ENCODE measurements at places on chromosomes 3 and 15. TPM values are rescaled to one million over a fixed set of nuclear protein-coding genes. Genes with fewer than 3 reads are reported as not detected.

The LHFPL4 gene
- not detected for total RNA-seq

DNA sequence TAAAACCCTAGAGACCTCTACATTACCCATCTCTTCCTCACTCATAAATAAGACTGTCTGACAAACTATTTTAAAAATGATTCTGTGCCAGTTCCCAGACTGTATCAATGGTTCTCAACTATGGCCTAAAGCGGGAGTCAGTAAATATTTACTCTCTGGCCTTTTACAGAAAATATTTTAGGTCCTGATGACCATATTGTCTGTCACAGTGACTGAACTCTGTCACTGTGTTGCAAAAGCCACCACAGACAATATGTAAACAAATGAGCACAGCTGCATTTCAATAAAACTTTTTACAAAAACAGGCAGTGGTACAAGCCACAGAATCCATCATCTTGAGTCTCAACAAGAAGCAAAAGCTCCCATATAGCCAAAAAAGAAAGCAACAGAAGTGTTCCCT is 45.4 kb downstream of the PLOD2 start:
- H3K27me3 ChIP-seq: no peaks in the 10 kb centered on the region
- no peak overlapping the region for H3K27ac ChIP-seq
- no peak overlapping the region for H3K4me3 ChIP-seq
- H3K4me1 ChIP-seq: no peaks in the 10 kb centered on the region
- DNase-seq: no peak

- no peak overlapping the region for H3K27ac ChIP-seq
- no peaks in the 10 kb centered on the region for H3K27me3 ChIP-seq
- no peaks in the 10 kb centered on the region for H3K36me3 ChIP-seq
- no peak for DNase-seq
- H3K4me1 ChIP-seq: no peaks in the 10 kb centered on the region
- H3K4me3 ChIP-seq: no peak overlapping the region
Measured at GRCh38 chr3:26171006-26171405, 381.1 kb downstream of the OXSM start.

DNA sequence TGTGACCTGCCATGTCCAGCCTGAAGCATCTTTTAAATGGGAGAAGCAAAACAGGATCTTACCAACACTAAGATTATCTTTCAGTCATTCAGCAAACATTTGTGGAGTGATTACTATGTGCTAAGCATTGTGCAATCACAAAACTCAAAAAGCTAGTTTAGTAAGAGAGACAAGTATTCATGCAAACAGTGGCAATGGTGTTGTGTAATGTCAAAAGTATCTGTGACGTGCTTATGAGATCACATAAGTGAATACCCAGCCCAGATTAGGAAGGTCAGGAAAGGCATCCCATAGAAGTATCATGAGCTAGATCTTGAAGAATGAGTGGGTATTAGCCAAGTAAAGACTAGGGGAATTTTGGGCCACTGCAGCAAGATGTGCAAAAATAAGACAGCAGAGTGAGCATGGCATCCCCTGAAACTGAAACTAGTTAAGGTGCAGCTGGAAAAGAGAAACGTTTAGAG is 32.1 kb downstream of the SEC62 start:
- peaks cover 24% of the 10 kb centered on the region for H3K36me3 ChIP-seq
- H3K4me3 ChIP-seq: no peak overlapping the region
- H3K27ac ChIP-seq: peak overlapping the region; percentile 50
- H3K27me3 ChIP-seq: no peaks in the 10 kb centered on the region

- DNase-seq: no peak
- H3K4me3 ChIP-seq: no peak overlapping the region
- H3K36me3 ChIP-seq: no peaks in the 10 kb centered on the region
- no peaks in the 10 kb centered on the region for H3K4me1 ChIP-seq
Measured at GRCh38 chr3:29534006-29534405, 253.1 kb downstream of the RBMS3 start.

GRCh38 chr15:68278595-68279405 is 1.3 kb downstream of the FEM1B start:
- H3K4me1 ChIP-seq: peaks cover 42% of the 10 kb centered on the region
- no peak for DNase-seq
- H3K4me3 ChIP-seq: peak overlapping the region; percentile 98
- H3K27me3 ChIP-seq: no peaks in the 10 kb centered on the region
- peaks cover 26% of the 10 kb centered on the region for H3K36me3 ChIP-seq
- peak overlapping the region; percentile 99 for H3K27ac ChIP-seq

DNA sequence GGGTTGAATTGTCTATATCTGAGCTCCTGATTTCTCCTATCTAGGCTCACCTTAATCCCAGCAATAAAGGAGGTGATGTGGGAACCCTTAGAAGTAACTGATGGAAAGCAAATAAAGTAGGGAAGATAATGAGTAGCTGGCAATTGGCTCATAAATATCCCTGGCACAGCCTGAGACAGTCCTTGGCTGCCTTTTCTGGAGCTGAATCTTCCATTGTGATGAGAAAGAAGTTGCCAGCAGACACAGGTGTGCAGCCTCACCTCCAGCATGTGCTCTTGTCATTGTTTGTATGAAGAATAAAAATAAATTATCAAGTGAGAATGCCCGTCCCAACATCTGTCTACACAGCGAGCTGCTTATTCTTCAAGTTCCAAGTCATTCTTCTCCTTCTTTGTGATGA is 53.2 kb upstream of the RASGRP1 start:
- H3K4me1 ChIP-seq: peaks cover 16% of the 10 kb centered on the region
- DNase-seq: no peak
- H3K4me3 ChIP-seq: no peak overlapping the region
- H3K27me3 ChIP-seq: no peaks in the 10 kb centered on the region
- no peaks in the 10 kb centered on the region for H3K36me3 ChIP-seq

All from activated naive CD8-positive, alpha-beta T cell treated with anti-CD3 and anti-CD28 coated beads for 36 hours (primary cell).